NCI-H460 (cell line): ENCODE measurements at places on chromosomes 5 and 9. TPM values are rescaled to one million over a fixed set of nuclear protein-coding genes. Genes with fewer than 3 reads are reported as not detected.

DNA sequence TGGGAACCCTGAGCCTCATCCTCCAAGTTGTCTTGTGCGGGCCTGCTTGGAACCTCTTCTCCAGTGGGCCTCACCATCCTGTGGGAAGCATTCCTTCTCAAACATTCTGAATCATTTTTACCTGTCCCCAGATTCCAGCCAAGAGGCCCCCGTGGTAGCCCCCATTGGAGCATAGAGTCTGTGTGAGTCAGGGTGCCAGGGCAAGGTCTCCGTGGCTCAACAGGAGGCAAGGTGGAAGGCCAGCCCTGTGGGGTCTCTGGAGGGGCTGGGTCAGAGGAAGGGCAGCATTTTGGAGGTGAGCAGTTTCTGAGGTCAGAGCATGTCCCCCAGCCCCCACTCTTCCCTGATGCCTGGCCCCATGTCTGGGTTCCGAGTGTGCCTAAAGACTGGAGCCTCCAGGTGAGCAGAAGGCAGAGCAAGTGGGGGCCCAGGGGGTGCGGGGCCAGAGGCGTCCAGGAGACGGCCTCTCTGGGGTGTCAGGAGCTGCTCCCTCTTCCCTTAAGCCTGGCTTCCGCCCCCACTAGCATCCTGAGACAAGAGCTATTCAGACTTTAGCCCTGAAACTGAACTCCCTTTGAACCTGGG is 2.1 kb downstream of the CACNA1B start:
- DNase-seq, result no peak

- DNase-seq, result no peak
These were observed 60.9 kb upstream of the GLRX start for GRCh38 chr5:95883185-95884016.

- DNase-seq, result no peak
These were observed 412.7 kb downstream of the ACTL7B start for GRCh38 chr9:108443019-108443633.

DNA sequence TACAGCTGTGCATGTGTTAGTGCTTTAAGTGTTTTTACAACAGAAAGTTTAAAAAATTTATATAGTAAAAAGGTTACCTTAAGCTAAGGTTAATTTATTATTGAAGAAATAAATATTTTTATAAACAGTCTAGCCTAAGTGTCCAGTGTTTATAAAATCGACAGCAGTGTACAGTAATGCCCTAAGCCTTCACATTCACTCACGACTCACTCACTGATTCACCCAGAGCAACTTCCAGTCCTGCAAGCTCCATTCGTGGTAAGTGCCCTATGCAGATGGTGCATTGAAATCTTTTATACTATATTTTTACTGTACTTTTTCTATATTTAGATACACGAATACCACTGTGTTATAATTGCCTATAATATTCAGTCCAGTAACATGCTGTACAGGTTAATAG is 159.1 kb downstream of the ROR2 start:
- DNase-seq, result no peak

DNA sequence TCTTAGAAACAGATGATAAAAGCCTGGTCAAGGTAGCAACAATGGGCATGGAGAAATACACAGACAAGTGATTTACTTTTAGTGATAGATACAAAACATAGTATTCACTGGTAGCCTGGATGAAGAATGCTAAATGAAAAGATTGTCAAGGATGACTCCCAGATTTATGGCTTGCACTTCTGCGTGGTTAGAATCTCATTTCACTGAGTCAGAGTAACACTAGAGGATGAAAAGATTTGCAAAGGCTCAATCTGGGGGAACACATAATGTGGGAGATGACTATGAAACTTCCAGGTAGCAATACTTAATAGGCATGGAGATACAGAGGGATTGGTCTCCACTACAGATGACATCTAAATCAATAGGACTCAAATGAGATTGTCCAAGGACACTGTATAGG is 38.4 kb downstream of the AGTPBP1 start:
- no peak for DNase-seq

- no peak for DNase-seq
These were observed 25.4 kb downstream of the EPB41L4B start for GRCh38 chr9:109295221-109296130.

GRCh38 chr9:83960991-83961390 is 19.0 kb downstream of the HNRNPK start:
- DNase-seq, result no peak

- DNase-seq, result no peak
These were observed 205.1 kb downstream of the PCSK1 start for GRCh38 chr5:96227957-96228356.

- DNase-seq, result no peak
These were observed 161.5 kb upstream of the NR4A3 start for GRCh38 chr9:99660191-99660636.

GRCh38 chr5:175685701-175686350 is 28.0 kb downstream of the HRH2 start:
- no peak for DNase-seq

DNA sequence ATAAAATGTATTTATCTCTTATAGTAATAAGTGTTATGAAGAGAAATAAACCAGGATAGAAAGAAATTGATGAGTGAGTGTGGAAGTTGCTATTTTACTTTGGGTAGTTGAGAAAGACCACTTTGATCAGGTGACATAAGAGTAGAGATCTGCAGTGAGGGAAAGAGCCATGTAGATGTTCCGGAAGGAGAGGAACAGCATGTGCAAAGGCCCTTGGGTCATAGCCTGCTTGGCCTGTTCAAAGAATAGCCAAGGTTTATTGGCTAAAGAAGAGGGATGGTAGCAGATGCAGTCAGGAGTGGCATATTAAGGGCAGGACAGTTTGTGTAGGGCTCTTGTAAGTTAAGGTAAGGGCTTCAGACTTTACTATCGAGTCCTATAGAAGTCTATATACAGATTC is 3.2 kb downstream of the BTF3 start:
- DNase-seq, result no peak

- no peak for DNase-seq
These were observed 809.8 kb upstream of the NUDT12 start for GRCh38 chr5:104372376-104372775.

The ADRB2 gene
- 0.07 and 0.12 TPM in 2 replicates for total RNA-seq

The COL27A1 gene
- total RNA-seq, result 1.2 and 2.8 TPM in 2 replicates

The PCDHGB6 gene
- total RNA-seq, result 0.55 and 0.62 TPM in 2 replicates
